NCI-H187 (cell line): ENCODE measurements at places on chromosomes 12 and 14.

DNA sequence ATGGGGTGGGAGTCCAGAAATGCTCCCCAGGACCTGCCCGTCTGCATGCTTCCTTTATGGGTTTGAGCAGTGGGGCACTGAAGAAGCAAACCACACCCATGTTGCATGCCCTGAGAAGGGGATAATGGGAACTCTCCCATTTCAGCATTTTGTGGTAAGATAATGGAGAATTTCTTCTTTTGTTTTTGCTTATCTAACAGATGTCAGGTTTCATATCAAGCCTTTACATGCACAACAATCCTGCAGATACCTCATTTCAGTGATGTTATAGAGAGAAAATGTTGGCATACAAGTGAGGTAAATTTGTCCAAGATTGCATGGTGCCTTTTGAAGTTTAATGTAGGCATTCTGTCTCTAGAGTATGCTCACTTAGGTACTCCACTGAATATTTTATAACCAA, 177.0 kb downstream of the ALX1 start:
- no peak for DNase-seq

- no peak for DNase-seq
Measured at GRCh38 chr14:92108345-92109254, 2.2 kb upstream of the ATXN3 start.

- DNase-seq = no peak
Measured at GRCh38 chr14:102711207-102711606, 66.0 kb upstream of the TRAF3 start.

DNA sequence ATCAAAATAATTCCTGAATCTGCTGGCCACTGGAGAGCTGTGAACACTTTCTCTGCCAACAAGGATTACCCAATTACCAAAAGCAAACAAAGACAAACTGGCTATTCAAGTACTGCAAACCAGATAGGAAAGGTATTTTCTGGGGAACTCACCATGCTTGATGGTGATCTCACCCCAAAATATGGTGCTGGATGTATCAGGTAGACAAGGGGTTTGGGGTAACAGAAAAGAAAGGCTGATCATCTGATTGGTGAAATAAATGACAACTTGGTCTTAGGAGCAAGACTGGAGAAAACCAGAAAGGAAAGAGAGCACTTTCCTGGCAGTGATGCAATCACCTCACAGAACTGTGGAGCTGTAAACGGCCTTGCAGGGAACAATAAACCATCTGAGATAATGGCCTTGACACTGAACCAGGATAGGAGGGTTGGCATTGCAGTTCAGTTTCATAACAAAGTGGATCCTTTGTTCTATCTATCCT, 31.0 kb upstream of the NPFF start:
- no peak for DNase-seq

GRCh38 chr12:5292651-5293050, 139.3 kb upstream of the NTF3 start:
- no peak for DNase-seq

- DNase-seq = no peak
Measured at GRCh38 chr12:86290615-86291014, 34.4 kb upstream of the MGAT4C start.

DNA sequence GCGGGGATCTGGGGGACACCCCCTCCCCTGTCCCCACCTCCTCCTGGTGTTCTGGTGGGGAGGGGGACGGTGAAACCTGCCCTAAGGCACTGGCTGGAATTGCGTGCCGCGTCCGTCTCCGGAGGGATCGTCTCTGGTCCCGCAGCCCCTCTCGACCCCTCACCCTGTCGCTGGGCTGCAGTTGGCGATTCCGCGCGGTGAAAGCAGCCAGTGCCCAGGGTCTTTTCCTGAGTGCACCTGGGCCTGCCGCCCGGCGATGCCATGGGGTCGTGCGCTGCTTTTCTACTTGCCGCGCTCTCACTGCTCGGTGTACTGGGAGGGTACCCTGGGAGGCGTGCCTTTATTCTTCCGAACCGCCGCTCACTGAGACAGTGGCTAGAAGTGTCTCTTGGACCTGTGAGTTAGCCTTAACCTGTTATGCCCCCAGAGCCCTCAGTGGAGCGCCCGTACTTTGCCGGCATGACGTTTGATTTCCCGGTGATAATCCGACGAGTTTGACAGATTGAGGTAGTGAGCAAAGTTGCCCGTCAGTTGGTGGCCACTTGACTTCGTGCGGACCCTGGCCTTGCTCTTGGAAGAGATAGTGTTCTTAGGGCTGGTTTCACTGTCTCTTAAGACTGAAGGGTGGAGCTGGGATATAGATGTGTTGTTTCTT, 788 bp downstream of the SFSWAP start:
- no peak for DNase-seq

DNA sequence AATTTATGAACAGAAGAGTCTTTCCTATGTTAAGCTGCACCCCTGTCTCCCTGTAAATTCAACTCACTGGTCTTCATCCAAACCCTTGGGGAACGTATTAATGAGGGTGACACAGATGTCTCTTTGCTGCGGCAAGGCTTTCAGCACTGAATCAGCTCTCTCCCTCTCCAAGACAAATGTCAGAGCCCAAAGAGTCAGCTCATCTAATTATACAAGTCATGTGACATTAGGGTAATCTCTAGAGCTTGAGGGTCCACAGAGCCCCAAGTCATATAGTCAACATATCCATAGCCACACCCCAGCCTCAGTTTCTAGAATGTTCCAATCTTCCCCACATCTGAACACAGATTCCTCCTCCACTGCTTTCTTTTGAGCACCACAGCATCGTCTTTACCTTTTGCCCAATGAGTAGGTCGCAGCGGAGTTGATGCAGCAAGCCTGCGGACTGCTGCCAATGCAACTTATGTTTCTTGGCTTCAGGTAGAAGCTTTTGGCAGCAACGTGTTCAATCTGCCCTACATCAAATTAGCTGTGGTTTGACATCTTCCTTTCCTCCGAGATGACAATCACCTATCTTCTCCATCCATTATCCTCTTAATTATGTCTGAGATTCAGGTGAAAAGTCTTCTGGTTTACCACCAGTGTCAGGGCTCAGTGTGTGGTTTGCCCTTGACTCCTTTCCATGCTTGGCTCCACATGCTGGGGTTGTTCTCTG, 5.3 kb downstream of the BATF start:
- no peak for DNase-seq

- no peak for DNase-seq
Measured at GRCh38 chr14:88352698-88353097, 29.6 kb upstream of the KCNK10 start.

DNA sequence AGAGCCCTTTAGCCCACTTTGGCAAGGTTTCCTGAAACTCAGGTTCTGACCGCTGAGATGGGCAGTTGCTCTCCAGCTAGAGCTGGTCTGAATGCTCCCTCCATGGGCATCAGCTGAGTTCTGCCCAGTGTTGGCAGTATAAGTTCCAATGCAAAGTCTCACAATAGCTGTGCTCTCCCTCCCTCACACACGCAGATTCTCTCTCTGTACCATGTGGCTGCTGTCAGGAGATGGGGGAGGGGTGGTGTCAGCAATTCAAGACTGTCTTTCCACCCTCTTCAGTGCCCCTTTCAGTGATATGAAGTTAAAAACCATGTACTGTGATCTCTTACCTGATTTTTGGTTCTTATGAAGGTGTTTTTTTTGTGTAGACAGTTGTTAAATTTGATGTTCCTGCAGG, 164.3 kb upstream of the PLEKHA5 start:
- DNase-seq = no peak

DNA sequence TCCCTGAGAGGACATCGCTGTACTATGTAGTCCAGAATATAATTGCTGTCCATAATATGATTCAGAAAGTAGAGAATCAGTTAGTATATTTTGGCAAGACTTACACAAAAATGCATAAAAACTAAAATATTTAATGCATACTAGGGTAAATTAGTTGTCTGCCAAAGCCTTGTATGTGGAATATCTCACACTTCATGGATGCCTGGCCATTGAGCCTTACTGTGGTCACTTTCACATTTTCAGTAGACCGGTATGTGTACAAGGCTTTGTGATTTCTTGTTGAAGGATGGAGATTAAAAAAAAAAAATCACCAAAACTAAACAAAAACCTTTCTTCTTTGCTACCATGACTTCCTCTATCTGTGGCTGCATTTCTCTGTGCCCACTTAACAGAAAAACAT, 197.3 kb upstream of the DDHD1 start:
- no peak for DNase-seq

DNA sequence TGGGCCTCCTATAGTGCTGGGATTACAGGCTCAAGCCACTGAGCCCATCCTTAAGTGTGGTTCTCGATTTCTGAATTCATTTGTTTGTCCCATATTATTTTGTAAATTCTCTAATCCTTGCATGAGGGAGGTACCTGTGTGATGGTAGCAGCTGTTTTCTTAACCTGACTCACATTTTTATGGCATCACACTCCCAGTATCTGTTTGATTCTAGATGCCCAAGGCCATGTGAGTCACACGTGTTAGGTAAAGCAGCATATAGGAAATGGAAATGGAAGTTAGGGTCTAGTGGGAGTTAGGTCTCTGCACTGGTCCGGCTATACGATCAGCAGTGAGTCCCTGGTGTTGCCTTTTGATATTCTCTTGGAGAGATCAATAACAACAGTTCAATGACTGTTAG, 198.1 kb downstream of the ERC1 start:
- DNase-seq = no peak
